ENCODE measurements at places on chromosomes 7 and 10. TPM values are rescaled to one million over a fixed set of nuclear protein-coding genes. Genes with fewer than 3 reads are reported as not detected.
A peak's percentile ranks its signal among the peaks of the same experiment; 100 is the strongest.

GRCh38 chr7:30460246-30460633, 18.3 kb downstream of the NOD1 start:
- H3K36me3 ChIP-seq, result no peaks in the 10 kb centered on the region
- peaks cover 14% of the 10 kb centered on the region for H3K4me1 ChIP-seq
- H3K27me3 ChIP-seq, result no peaks in the 10 kb centered on the region
- DNase-seq, result peak; percentile 51

GRCh38 chr7:66627151-66627681, 1.5 kb upstream of the KCTD7 start:
- H3K36me3 ChIP-seq, result no peaks in the 10 kb centered on the region
- no peaks in the 10 kb centered on the region for H3K4me1 ChIP-seq
- peak overlapping the region; percentile 57 for H3K4me3 ChIP-seq
- H3K27me3 ChIP-seq, result no peaks in the 10 kb centered on the region
- H3K27ac ChIP-seq, result peak overlapping the region; percentile 96

- no peak for DNase-seq
- H3K36me3 ChIP-seq, result no peaks in the 10 kb centered on the region
- H3K4me1 ChIP-seq, result no peaks in the 10 kb centered on the region
- H3K4me3 ChIP-seq, result no peak overlapping the region
- H3K27me3 ChIP-seq, result no peaks in the 10 kb centered on the region
- no peak overlapping the region for H3K27ac ChIP-seq
Measured at GRCh38 chr10:113411456-113411855, 141.4 kb upstream of the HABP2 start.

DNA sequence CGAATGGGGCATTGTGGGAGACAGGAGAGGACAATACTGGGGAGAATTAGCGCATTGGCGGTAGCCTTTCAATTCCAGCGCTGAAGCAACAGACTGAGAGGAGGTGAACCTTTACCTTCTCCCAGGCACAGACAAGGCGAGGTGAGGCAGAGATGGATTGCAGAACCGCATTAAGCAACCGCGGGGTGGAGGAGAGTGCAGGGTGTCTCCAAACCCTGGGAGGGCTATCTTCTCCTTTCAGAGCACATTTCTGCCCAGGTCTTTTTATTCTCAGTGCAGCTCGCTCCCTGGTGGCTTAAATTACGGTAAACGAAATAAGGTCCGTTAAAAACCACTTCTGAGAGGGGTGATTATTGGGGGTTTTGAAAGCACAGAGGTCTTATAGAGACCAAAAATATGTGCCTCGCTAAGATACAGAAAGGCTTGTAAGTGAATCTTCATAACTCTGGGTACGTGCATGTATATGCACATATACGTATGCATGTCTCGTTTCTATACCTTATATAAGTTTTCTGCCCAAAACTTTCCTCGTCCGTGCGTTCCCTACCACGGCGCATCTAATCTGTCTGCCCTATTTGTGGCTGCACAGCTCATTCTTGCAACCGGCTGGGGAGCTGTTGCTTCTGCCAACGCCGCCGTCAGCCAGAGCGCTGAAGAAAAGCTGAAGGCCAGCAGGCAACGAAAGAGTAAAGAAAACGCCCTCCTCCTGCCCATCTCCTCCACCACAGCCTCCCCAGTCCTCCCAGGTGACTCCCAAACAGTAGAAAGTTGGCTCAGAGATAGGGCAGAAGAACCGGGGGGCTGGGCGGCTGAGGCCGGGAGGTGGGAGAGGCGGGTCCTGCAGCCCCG, 895 bp upstream of the ZNF804B start:
- no peak for DNase-seq
- H3K4me3 ChIP-seq, result peak overlapping the region; percentile 24
- no peak overlapping the region for H3K27ac ChIP-seq
- no peaks in the 10 kb centered on the region for H3K36me3 ChIP-seq
- H3K27me3 ChIP-seq, result no peaks in the 10 kb centered on the region

The PON1 gene
- total RNA-seq, result not detected

The ARID5B gene
- 64.1 TPM for total RNA-seq

The COBL gene
- total RNA-seq, result 3.9 TPM

DNA sequence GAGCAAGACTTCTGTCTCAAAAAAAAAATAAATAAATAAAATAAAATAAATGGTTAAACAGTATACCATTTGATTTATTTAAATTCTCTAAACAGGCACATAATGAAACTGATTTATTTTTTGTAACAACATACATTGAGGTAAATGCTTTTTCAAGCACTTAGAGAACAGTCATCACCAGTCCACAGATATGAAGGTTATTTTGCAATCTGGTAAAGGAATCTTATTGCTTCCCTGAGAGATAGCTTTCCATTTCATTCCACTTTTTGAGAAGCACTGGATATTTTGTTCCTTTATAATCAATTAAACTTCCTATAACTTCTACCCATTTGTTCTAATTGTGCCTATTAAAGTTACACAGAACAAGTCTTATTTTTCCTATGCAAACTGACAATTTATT, 5.2 kb downstream of the CEP55 start:
- DNase-seq, result no peak
- H3K4me1 ChIP-seq, result no peaks in the 10 kb centered on the region
- H3K27ac ChIP-seq, result no peak overlapping the region
- no peaks in the 10 kb centered on the region for H3K27me3 ChIP-seq

DNA sequence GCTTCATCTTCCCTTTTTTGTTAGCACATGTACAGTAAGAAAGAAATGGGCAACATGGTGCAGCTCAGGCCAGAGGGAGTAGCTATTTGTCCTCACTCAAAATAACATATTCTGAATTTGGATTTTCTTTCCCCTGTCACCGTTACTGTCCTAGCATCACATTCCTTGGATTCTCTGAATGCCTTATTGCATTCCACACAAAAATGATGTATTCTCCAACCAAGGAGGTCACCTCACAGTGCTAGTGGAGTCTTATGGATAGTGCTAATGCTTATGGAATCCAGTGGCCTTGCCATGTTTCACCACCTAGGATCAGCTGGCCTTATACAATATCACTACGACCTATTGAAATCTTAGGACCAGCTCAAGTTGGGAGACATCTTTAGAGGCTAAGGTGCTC, 7.2 kb downstream of the PRSS58 start:
- H3K4me1 ChIP-seq, result no peaks in the 10 kb centered on the region
- DNase-seq, result no peak
- no peaks in the 10 kb centered on the region for H3K36me3 ChIP-seq
- no peak overlapping the region for H3K27ac ChIP-seq
- H3K27me3 ChIP-seq, result no peaks in the 10 kb centered on the region

GRCh38 chr10:76879116-76879913, 758.3 kb downstream of the KCNMA1 start:
- no peaks in the 10 kb centered on the region for H3K36me3 ChIP-seq
- H3K27me3 ChIP-seq, result no peaks in the 10 kb centered on the region
- no peak for DNase-seq
- H3K4me1 ChIP-seq, result no peaks in the 10 kb centered on the region
- no peak overlapping the region for H3K27ac ChIP-seq

DNA sequence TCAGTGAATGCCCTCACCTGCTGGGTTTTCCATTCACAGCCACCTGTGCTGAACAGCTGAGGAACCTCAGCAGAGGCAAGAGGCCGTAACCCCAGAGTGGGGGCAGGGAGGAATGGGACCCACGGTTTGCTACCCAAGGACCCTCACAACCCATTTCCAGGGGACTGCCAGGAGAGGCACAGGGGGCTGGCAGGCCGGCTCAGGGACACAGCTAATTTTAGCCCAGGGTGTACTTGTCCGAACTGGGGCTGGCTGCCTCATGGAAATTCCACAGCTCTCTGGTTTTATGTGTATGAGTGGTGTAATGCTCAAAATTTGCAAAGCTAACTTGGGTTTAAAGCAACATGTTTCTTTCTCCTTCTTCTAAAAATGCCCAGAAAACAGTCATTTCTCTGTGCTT, 42.2 kb downstream of the MINDY4 start:
- H3K4me1 ChIP-seq, result no peaks in the 10 kb centered on the region
- H3K4me3 ChIP-seq, result no peak overlapping the region
- no peaks in the 10 kb centered on the region for H3K36me3 ChIP-seq
- H3K27ac ChIP-seq, result no peak overlapping the region

GRCh38 chr7:55254596-55255495, 110.3 kb upstream of the LANCL2 start:
- no peaks in the 10 kb centered on the region for H3K36me3 ChIP-seq
- H3K27me3 ChIP-seq, result no peaks in the 10 kb centered on the region
- H3K4me1 ChIP-seq, result no peaks in the 10 kb centered on the region
- DNase-seq, result peak; percentile 89

DNA sequence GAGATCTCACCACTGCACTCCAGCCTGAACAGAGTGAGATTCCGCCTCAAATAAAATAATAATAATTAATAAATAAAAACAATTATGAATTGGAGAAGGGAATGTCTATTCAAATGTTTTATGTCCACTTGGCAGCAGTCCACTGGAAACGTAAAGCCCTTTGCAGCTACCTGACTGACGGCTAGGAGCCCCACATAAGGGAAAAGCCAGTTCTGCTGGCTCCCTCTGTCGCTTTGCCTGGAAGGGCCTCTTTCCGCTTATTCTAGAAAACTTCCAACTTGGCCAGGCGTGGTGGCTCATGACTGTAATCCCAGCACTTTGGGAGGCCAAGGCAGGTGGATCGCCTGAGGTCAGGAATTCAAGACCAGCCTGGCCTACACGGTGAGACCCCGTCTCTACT, 6.1 kb upstream of the TNS3 start:
- peaks cover 7% of the 10 kb centered on the region for H3K4me1 ChIP-seq
- H3K27me3 ChIP-seq, result no peaks in the 10 kb centered on the region
- no peak overlapping the region for H3K27ac ChIP-seq
- no peak for DNase-seq

The ABCC2 gene
- total RNA-seq, result 1.0 TPM
